ENCODE measurements at places on chromosomes 12 and 14.
A peak's percentile ranks its signal among the peaks of the same experiment; 100 is the strongest.

- DNase-seq: no peak
Measured at GRCh38 chr12:99768758-99769157, 121.2 kb downstream of the GARIN6 start.

DNA sequence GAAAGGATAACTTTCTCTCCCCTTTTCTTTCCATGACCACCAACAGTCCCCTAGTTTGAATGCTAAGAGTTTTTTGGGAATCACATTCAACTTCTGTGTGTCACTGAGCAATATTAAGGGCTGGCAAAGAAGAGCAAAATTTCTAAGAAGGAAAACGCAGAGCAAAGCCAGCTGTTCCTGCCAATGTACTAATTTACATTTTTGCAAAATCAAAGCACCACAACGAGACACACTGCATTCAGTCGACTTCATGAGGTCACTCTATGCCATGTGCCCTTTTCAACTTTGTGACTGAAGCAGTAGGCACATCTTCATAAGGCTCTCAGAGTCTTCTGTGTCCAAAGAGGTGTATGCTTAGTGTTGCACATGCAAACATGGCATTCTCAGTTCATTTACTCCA is 66.4 kb downstream of the PTPRR start:
- DNase-seq: no peak

GRCh38 chr12:94165138-94165537 is 16.8 kb downstream of the PLXNC1 start:
- no peak for DNase-seq

- no peak for DNase-seq
Measured at GRCh38 chr12:23949348-23950209, at the start of gene SOX5. Gene SOX5, minus strand, starts transcription at chr12:23949670. Its CDS starts 69 bp downstream, at chr12:23949601.

DNA sequence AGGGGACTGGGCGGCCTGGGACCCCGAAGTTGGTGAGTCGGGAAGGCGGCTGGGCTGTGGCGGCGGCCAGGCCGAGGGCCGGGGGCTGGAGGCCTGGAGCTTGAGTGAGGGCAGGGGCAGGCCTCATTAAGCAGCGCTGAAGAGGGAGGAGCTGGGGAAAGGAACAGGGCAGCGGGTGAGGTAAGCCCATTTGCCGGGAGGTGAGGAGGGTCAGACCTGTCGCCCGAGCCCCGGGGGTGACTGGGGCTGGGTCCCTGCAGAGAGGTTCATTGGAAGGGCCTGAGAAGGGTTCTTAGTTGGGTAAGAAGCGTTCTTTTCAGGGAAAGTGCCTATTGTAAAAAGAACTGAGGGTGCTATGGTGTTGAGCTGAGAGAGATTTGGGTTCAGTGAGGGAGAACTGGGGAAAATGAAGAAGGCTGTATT is 441 bp downstream of the RAB5B start:
- DNase-seq: peak; percentile 41
